ENCODE measurements at places on chromosomes 16 and 17.

DNA sequence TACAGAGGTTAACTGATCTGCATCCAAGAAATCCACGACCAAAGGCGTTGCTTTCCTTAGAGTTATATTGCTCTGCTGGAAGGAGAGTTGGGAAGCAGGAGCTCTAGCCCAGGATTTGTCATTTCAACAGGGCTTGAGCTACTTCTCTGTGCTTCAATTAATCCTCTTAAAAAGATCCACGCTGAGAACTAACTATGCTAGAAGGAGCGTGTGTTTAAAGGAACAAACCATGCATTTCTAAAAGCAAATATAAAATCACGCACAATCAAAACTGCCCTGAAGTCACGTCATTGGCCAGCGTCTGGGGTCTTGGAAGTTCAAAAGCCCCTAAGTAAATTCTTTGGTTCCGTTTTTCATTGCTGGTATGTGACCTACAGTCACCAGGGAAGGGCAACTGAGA, 1.1 kb downstream of the ARL6IP1 start:
- no peak for DNase-seq

- DNase-seq: no peak
These were observed at the start of gene HIGD1B for GRCh38 chr17:44847586-44847985. HIGD1B (plus strand) TSS chr17:44847883; CDS start chr17:44848153, 270 bp downstream.

- DNase-seq: no peak
These were observed 335.5 kb upstream of the ZFHX3 start for GRCh38 chr16:73383195-73383987.

DNA sequence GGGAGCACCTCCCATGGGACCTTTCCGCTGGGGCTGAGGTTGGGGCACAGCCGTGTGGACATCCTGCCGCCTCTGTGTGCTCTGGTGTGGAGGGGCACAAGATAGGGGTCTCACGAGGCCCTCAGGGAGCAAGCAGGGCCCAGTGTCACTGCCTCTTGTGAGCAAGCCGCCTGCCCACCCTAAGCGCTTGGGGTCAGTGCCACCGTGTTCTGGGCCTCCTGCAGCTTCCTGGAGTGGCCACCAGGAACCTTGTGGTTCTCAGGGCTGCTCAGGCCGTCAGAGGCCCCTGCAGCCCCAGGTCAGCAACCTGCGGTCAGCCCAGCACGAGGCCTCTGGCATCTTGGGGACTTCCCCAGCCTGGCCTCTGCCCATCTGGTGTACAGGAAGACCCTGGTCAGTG, 13.6 kb upstream of the CAPN15 start:
- no peak for DNase-seq

DNA sequence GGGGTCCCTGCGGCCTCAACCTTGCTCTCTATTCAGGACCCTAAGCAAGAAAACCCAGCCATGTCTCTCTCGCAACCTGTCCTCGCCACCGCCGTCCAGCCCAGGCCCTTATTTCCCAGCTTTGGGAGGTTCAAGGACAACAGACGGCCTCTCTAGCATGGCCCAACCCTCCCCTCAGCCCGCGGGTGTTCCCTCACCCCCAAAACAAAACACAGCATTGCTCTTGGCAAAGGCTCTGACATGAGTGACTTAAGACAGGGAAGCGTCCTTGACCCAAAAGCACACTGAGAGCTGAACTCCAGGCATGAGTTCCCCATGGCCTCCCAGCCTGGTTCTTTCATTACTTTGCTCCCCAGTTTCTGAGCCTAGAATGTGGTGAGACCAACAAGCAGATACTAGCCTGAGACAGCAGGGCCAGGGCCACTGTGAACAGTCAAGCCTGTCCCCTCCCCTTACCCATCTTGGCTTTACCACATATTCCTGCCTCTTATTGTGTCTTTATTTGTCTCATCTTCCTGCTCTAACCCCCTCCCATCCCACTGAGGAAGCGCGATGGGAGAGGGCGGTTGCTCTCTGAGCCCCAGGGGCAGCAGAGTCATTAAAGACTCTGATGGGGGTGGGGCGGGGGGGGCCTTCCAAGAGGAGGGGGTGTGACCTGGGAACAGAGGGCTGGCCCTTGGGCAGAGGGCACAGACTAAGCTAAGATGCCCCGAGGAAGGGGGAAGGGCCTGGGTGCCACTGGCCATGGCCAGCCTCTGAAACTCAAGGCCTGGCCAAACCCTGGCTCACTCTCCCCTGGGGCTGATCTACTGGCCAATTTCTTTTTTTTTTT, 11.8 kb downstream of the SREBF1 start:
- DNase-seq: no peak

- DNase-seq: no peak
These were observed 45.7 kb upstream of the SIAH1 start for GRCh38 chr16:48430890-48431289.

- no peak for DNase-seq
These were observed 17.1 kb downstream of the CD300LF start for GRCh38 chr17:74695629-74696028.

GRCh38 chr16:27671410-27671809, 121.5 kb downstream of the KATNIP start:
- no peak for DNase-seq

- DNase-seq: no peak
These were observed 243 bp downstream of the RND2 start for GRCh38 chr17:43025290-43025657.

DNA sequence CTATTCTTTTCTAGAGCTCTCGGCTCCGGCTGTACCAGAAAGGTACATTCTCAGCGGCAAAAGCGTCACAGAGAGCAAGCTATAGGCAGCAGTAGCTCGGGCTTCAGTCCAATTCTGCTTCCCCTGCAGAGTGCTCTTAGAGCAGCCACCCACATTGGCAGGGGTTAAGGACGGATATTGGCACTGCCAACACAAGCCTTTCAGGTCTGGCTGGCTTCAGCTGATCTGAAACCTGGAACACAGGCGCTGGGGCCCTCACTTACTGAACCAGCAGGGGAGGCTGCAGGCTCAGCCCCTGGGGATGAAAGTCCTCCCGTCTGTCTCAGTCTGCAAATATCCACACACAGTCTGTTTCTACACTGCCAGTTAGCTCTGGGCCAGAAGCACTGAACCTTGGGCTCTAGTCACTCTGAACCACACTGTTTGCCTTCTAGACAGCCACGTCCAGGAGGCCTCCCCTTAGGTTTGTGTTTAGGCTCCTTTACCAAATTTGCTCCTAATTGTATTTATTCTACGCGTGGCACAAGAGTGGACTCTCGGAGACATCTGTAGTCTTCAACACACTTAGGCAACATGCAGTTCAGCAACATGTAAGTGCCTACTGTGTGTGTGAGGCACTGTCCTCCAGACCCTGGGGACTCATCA, 40.1 kb downstream of the HIC1 start:
- no peak for DNase-seq

DNA sequence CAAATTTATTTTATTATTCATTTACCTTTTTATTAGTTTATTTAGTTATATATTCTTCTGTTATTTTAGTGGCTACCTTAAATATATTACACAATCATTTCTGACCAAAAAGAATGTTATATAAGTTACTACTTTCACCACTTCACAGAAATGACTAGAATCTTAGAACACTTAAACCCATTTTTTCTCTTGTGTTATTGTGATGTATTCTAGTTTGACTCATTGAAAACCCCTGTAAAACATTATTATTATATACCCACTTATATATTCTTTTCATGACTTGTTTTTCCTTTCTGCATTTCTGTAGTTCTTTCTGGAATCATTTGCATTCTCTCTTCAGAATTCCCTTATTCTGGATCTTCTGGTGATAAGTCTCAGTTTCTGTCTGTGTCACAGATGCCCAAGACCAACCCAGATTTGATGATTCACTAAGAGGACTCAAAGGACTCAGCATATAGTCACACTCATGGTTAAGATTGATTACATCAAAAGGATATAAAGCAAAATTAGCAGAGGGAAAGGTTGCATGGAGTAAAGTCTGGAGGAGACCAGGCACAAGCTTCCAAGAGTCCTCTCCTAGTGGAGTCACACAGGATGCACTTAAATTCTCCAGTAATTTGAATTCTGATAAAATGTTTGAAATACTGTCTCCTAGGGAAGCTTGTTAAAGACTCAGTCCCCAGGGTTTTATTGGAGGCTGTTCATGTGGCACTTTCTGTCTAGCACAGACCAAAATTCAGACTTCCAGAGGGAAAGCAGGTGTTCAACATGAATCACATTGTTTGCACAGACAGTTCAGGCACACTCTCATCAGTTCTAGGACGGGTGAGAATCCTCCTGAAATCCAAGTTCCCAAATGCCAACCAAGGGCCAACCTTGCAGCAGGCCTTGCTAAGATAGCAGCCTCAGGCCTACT, 7.7 kb downstream of the GINS3 start:
- no peak for DNase-seq

DNA sequence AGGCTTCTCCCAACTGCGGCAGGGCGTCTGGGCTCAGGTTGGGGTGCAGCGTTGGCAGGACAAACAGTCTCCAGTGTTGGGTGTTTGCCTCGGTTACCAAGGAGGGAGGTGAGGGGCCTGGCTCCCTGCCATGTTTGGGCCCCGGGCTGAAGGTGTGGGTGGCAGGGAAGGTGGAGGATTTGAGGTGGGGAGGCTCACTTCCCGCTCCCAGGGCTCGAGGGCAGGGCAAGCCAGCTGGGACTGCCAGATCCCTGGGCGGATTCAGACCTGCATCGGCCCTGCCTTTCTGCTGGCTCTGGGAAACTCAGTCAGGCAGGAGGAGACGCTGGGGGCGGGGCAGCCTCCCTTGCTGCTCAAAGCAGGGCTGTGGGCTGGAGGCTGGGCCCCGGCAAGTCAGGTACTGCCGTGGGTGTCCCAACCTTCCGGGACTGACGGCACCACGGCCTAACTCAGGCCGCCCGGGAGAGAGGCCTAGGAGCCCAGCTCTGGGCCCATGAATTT, 31.3 kb upstream of the KRT17 start:
- DNase-seq: no peak

GRCh38 chr16:50021544-50021943, 3.5 kb upstream of the CNEP1R1 start:
- no peak for DNase-seq

GRCh38 chr16:19130852-19131824, 17.4 kb downstream of the ITPRIPL2 start:
- DNase-seq: no peak

- DNase-seq: no peak
These were observed 13.6 kb downstream of the ZC3H7A start for GRCh38 chr16:11783319-11784037.

DNA sequence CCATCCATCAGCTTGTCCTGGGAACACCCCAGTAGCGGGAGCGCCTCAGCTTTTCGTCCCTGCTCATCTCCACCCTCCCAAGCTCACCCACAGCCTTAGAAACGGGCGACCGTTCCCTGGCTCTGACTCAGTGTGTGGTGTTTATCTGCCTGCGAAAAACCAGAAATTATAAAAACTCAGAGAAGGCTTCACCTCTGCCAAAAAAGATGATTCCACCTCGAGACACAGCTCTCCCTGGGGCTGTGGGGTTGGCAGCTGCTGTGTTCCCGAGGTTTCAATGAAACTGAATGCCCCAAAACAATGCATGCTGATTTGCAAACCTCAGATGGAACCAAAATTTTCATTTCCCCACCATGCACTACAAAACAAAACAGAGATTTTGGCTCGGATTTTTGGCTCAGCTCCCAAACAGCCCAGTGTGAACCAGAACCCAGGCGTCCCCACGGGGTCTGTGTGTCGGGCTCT, 62.4 kb upstream of the MED9 start:
- no peak for DNase-seq

DNA sequence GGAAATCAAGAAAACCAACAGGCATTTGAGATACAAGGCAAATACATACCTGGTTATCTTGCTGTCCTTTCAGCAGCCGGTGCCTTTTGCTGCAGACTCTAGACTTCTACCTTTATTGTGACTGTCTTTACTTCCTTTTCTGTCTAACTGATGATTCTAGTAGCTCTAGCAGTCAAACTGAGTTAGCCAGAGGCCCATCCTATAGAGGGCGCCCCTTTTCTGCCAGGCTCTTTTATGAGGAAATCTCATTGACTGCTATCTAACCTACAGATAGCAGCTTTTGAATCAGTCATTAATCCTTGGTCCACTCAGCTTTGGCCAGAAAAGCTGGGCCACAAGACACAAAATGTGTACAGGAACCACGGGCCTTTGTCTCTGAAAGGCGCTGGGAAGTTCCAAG, 87.5 kb upstream of the WSB1 start:
- DNase-seq: no peak

DNA sequence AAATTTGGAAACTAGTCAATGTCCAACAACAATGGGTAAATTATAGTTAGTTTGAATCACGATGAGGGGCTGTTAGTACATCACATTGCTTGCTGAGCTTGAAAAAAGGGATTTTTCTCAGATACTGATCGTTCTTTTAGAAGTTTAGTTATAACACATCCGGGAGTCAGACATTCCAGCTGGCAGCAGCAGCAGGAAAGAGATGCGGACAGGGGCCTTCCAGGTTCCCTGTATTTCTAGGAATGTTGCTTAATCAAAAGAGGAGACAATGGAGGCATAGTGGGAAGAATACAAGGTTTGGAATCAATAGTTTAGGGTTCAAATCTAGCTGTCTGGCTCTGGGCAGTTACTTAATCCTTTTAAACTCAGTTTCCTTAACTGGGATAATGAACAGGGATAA, 27.8 kb downstream of the CDK5R1 start:
- no peak for DNase-seq

GRCh38 chr16:66846831-66847230, 2.6 kb downstream of the CA7 start:
- DNase-seq: no peak

GRCh38 chr17:35715416-35715815, 16.0 kb upstream of the RASL10B start:
- DNase-seq: no peak

DNA sequence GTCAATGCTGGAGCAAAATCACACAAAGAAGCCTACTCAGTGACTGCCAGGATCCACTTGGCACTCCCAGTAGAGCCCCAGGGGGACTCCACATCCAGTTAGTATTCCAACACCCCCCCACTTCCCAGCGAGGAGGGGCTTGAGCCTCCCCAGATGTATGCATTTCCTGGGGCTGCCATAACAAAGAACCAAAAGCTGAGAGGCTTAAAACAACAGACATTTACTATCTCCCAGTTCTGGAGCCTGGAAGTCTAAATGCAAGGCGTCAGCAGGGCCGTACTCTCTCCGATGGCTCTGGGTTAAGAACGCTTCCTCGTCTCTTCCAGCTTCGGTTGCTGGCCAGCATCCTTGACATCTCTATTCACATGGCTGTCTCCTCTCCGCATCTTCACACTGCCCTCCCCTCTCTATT, 23.0 kb upstream of the GNA13 start:
- DNase-seq: no peak
